KBM-7 (cell line): ENCODE measurements at places on chromosomes 12 and 14.

DNA sequence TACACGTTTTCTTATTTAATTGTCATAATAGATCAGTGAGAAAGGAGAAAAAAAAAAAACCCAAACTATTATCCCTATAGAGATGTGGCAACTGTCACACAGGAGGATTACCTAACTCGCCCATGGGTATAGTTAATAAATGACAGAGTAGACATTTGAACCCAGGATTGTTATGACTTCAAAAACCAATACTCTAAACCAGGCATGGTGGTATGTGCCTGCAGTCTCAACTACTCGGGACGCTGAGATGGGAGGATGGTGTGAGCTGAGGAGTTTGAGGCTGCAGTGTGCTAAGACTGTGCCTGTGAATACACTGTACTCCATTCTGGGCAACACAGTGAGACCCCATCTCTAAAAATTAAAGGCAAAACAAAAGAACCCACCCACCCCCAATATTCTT, 114.5 kb downstream of the DENND5B start:
- no peak for DNase-seq

DNA sequence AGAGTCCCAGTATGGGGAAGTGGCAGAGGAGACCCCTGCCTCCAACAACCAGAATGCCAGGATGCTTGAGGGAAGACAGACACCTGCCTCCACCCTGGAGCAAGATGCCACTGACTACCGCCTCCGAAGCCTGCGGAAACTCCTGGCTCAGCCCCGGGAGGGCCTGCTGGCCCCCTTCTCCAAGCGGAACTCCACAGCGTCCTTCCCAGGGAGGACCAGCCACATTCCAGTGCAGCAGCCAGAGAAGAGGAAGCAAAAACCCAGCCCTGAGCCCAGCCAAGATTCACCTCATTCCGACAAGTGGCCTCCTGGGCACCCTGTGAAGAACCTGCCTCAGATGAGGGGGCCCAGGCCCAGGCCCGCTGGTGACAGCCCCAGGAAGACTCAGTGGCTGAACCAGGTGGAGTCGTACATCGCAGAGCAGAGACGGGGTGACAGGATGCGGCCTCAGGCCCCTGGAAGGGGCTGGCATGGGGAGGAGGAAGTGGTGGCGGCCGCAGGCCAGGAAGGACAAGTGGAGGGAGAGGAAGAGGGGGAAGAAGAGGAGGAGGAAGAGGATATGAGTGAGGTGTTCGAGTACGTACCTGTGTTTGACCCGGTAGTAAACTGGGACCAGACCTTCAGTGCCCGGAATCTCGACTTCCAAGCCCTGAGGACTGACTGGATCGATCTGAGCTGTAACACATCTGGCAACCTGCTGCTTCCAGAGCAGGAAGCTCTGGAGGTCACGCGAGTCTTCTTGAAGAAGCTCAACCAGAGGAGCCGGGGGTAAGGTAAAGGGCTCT, 93.7 kb downstream of the B4GALNT3 start:
- DNase-seq: no peak

- no peak for DNase-seq
Measured at GRCh38 chr12:42789808-42790760, 200.5 kb upstream of the PRICKLE1 start.

GRCh38 chr14:24634158-24634557, at the start of gene GZMB:
TSS of gene GZMB (minus strand) at chr14:24634190. CDS start at chr14:24634160, 30 bp downstream.
- DNase-seq: no peak

GRCh38 chr14:63454863-63455622, 88.1 kb downstream of the PPP2R5E start:
- peak; percentile 39 for DNase-seq

- no peak for DNase-seq
Measured at GRCh38 chr12:73906757-73907156, 630.9 kb upstream of the ATXN7L3B start.

GRCh38 chr12:46533723-46534122, 161.2 kb upstream of the SLC38A2 start:
- no peak for DNase-seq

DNA sequence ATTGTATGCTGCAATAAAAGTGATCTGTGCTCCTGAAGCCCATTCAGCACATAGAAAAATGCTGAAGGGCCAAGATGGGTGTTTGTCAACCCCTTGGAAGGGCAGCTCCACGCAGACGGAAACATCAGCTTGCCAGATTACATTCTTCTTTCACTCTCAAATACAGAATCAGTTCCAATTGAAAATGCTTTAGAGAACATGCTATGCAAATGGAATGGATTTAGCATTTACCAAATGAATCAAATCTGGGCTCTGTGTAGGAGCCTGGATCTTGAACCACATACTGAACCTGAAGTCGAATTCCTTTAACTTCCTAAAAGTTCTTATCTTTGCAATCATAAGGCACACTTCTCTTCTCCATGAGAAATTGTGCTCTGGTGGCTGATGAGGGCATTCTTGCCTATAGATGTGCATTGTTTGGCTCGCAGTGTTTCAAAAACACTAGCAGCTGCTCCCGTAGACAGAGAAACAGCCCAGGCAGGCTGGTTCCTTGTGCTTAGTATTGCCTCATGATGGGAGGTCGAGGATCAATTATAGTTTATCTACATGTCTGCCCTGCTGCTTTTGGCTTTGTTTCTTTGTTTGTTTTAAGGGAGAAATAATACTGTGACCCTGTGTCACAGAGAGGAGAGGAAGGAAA, 489.8 kb upstream of the FLRT2 start:
- no peak for DNase-seq

GRCh38 chr14:38079886-38080285, 127.8 kb upstream of the SSTR1 start:
- no peak for DNase-seq

DNA sequence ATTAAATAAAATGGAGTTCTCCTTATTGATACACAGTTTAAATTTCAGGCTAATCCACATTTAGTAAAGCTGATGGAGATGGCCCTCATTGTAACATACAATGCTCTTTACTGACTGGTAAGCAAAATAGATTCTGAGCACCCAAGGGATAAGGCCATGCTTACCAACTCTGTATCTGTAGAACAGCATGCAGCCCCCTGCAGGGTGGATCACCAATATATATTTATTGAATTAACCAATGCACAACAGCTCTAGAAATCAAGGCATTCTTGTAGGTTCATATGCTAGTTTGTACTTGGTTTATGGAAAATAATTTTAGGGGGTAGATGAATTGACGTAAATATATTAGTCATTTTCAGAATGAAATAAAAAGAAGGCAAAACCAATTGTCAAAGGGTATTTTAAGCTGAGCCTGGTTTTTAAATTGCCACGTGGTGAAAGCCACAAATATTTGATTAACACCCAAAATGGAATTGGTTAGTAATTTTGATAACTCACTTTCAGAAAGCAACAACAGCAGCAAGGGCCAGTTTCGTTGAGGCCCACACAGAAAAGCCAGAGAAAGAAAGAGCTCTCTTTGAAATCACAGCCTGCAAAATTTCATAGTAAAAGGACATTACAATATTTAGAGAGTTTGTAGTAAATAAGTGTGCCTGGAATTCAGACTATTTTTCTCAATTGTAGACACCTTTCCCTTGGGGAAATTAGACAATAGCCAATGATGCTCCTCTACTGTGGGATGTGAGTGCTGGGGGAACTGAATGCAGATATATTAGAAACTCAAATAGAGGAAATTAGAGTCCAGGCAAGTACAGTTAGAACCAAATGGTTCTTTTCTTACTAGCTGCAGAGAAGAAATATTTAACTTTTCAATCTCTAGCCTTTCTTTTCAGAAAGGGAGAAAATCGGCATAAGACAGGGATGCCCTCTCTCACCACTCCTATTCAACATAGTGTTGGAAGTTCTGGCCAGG, 216.2 kb upstream of the ABCD2 start:
- DNase-seq: no peak

- no peak for DNase-seq
Measured at GRCh38 chr14:60300019-60300418, 51.0 kb downstream of the PPM1A start.

DNA sequence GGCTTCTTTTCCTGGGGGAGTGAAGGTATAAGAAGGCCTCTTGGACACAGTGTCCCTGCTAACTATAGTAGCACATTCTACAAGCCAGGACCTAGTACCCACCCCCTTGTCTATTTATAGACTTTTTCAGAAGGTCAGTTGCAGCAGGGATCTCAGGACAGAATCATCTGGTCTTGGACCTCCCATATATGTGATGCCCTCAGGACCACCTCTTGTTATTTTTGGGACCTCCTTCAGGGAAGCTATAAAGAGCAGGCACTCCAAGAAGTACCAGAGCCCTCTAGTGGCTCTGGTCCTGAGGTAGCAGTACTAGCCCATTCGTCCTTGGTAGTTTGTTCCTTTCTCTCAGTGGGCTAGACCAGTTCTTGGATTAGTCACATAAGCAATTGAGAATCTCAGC, 4.3 kb downstream of the COQ10A start:
- DNase-seq: peak; percentile 46

DNA sequence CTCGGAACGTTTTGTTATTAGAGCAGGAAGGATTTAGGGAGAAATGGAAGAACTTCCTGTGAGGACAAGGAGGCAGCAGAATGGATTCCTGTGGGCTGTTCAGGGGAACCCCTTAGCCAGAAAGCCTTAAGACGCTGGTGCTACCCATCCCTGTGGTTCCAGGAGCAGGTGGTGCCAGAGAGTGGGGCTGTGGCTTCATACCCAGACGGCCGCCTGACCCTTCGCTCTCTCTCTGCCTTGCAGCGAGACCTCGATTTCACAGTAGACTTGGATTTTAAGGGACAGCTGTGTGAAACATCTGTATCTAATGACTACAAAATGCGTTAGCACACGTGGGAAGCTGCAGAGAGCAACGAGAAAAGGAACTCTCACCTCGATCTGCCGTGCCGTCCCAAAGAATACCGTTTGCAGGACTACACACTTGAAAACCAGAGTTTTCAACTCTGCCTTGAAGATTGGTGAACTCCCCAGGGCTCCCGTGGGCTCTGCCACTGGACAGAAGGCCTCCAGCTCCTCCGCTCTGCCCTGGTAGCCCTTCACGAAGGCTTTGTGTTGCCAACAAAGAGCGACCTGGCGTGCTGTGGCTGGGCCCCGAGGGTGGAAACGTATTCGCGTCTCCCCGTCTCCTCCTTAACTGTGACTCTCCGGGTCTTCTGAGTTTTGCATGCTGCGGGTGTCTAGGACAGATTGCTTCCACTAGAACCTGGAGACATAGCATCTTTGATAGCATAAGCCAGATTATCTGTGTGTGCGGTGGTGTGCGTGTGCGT, 102.0 kb downstream of the PRMT8 start:
- DNase-seq: no peak

GRCh38 chr14:43166163-43166562, 1340.9 kb downstream of the FSCB start:
- DNase-seq: no peak

DNA sequence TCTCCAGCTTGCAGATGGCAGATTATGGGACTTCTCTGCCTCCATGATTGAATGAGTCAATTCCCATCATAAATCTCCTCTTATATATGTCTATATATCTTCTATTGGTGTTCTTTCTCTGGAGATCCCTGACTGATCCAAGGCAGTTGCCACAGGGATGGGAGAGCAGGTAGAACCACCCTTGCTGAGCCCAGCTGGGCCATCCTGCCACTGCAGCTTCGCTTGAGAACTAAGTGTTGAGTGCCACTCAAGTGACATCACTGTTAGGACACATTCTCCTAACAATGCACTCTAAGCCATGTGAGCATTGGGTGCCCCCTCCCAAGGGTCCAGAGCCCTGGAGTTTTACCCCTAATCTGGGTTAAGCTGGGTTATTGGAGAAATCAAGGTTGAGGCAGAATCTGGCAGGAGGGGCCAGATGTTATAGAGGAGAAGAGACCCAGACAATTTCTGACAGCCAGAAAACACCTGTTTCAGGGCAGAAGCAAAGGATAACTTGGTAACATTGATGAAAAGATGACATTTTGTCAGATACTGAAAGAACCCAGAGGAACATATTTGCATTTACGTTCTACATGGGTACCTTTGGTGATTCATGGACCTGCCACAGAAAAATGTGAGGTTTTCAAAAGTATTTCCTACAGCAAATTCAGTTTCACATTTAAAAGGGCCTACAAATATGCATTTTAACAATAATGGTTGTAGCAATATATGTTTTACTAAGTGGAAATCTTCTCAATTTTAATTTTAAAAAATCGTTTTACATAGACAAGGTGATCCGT, 57.2 kb upstream of the MAX start:
- DNase-seq: no peak

DNA sequence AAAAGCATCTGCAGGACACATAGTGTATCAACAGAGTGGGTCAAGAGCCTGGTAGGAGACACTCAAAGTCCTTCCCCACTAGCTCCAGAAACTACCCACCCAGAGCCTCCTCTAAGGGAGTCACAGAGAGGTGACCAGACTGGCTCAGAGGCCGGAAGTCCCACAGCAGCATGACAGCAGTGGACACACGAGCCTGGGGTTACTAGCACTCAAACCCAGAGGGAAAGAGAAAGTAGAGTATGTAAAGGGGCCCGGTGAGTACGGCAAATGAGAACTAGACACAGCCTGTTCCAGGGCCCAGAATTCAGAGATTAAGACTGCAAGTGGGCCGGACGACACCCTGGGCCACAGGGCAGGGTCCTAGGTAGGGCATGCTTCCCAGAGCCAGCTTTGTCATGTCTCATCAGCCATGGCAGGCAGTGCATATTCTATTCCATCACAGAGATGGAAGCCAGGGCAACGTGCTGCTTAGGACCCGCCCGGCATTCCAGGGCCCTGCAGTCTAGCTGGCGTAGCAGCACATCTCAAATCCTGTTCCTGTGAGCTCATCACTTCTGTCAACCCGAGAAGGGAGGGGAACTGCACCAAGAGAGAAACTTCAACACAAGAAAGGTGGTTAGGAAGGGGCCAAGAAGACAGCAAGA, 4.2 kb downstream of the IFFO1 start:
- no peak for DNase-seq

- peak; percentile 45 for DNase-seq
Measured at GRCh38 chr14:90722590-90722989, 93.6 kb downstream of the TTC7B start.

DNA sequence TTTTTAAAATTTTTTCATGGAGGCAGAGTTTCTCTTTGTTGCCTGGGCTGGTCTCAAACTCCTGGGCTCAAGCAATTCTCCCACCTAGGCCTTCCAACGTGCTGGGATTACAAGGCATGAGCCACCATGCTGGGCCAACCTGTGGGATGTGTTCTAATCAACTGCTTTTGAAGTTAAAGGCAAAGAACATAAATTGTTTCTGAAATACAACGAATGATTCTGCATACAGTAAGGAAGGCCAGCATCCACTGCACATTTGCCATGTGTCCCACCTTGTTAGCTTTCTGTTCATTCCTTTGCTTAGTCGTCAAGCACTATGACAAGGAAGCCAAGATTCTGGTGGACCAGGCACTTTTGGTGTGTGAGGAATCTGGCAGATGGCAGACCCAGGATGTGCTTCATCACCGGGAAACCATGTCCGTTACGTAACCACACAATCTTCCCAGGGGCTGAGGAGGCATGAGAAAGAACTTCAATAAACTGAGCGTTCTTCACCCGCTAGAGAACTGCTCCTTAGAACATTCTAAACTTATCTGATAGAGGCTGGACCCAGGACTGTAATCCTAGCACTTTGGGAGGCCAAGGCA, 24.5 kb downstream of the MOK start:
- DNase-seq: no peak

GRCh38 chr14:24366721-24367513, 1.1 kb upstream of the NFATC4 start:
- DNase-seq: no peak

GRCh38 chr12:47839214-47839876, 19.6 kb upstream of the HDAC7 start:
- no peak for DNase-seq
